Cortex of kidney (tissue), 1 donor: ENCODE measurements at places on chromosomes 3 and 15.

- DNase-seq = no peak
These were observed 91.1 kb downstream of the ASB7 start for GRCh38 chr15:100693451-100693850.

- DNase-seq = no peak
These were observed 3.3 kb upstream of the CP start for GRCh38 chr3:149224736-149225594.

- DNase-seq = no peak
These were observed 29.7 kb upstream of the LIPC start for GRCh38 chr15:58401991-58402649.

DNA sequence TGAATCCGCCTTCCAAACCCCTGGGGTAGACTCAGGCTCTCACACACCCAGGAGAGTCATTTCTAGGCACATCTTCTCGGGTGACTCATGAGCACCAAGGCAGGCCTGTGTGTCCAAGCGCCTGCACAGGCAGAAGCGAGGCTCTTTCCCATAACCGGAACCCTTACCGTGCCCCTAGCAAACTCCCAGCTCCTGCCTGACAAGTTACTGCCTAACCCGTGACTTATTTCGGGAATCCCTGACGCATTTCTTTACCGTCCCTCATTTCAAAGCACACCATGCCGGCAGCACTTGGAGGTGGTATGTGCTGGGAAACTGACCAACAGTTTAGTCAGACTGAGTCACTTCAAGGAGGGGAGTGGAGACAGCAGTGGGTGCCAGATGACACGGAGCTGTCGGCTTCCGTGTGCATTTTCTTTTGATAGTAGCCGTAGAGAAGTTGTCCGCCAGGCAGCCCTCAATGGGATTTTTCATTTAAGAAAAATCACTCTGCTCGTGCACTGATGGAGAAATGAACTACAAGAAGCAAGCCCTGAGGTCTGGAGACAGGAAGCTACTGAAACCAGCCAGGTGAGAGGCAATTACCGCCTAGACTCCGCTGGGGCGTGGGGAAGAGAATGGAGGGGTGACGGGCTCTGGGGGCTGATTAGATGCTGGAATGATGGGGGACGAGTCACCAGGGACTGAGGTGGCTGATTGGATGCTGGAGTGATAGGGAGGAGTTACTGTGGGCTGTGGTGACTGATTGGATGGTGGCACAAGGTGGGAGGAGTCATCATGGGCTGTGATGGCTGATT is 17.3 kb upstream of the HRH1 start:
- no peak for DNase-seq

DNA sequence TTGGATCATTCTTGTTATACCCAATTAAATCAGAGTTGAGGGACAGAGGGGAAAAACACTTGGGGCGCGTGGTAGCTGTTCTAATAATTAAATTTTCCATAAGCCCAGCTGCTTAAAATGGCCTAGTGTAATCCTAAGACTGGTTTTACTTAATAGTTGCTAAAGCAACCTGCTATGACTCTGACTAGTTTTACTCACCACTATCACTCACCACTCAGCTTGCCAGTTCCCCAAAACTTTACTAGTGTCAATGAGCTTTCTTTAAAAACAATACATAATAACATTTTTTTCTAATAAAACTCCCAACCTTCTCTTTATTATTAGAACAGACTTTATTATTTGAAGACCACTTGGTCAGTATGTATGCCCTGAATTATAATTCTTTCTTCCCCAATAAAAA is 49.6 kb downstream of the ECT2 start:
- DNase-seq = no peak

DNA sequence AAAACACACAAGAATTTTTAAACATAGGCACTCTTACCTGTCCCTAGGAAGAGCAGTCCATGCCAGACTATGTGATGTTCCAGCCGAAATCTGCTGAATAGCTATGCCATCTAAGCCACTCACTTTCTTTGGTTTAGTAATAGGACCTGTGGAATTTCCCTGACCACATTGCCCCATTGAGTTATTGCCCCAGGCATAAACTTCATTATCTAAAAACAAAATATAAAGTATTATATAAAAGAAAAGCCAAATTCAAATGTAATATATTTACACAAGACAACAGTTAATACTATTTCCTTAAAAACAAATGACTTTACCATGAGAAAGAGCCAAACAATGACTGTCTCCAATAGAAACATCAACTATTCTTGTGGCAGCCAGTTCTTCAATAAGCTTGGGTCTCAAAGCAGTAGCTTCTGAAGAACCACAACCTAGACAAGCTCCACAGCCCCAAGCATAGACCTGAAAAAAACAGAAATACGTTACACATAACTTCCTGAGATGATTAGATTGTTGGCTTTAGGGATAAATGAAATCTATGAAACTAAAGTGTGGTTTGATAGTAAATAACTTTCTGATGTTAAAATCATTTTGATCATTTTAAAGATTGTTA is 84.3 kb downstream of the HERC1 start:
- no peak for DNase-seq

GRCh38 chr15:50883903-50884302 is 24.6 kb upstream of the AP4E1 start:
- DNase-seq = no peak
